ENCODE measurements at places on chromosomes 3 and 15. TPM values are rescaled to one million over a fixed set of nuclear protein-coding genes. Genes with fewer than 3 reads are reported as not detected.

DNA sequence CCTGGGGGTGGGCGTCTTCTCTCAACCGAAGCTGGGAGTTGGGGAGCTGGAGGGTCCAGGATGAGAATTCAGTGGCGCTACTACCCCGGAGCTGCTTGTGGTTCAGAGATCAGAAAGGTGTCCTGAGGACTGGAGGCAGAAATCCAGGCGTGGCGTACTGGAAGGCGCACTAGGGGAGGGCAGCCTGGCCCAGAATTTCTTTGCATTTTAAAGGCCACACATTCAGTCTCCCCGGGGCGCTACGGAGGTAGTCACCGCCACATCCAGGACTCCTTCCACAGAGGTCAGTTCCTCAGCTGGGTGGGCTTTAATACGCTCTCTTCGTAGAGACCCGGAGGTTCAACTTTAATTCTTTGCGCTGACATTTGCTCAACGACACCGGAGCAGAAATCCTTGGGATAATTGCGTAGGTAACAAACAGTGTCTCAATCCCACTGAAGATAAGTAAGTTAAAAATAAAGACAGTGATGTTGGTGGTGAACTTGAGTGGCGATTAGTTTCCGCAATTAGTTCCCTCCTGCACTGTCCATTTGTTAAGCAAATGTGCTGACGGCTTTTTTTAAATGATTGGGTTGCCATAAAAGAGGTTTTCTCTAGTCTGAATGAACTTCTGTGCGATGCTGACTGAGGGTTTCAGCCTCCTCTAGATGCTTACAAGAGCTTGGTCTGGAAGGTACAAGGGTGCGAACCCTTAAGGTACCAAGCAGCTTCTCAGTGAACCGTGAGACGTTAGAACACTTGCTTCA lies 535 bp downstream of the MCTP2 start:
- no peak for DNase-seq

DNA sequence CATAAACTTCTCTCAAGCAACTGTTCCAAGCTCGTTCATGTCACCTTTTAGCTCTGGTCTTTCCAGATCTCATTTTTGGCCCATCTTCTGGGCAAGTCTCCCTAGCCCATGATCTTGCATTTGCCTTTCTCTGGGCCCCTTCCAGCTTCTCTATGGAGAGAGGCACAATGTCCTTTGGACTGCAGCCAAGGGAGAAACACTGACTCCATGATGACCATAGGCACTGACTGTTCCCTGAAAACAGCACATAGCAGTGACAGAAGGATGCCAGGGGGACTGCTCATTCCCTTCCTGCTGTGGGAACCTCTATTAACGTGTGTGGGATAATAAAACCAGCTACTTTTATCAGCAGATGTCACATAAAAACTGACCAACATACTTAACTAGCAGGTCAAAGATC lies 60.3 kb downstream of the STRIT1 start:
- peak; percentile 81 for DNase-seq

- DNase-seq = no peak
Observed at GRCh38 chr3:176167272-176167671, 1030.0 kb downstream of the TBL1XR1 start.

GRCh38 chr15:40323953-40324937 lies 753 bp downstream of the INAFM2 start:
- no peak for DNase-seq

- peak; percentile 78 for DNase-seq
Observed at GRCh38 chr15:74541494-74542165, 610 bp downstream of the ARID3B start.

DNA sequence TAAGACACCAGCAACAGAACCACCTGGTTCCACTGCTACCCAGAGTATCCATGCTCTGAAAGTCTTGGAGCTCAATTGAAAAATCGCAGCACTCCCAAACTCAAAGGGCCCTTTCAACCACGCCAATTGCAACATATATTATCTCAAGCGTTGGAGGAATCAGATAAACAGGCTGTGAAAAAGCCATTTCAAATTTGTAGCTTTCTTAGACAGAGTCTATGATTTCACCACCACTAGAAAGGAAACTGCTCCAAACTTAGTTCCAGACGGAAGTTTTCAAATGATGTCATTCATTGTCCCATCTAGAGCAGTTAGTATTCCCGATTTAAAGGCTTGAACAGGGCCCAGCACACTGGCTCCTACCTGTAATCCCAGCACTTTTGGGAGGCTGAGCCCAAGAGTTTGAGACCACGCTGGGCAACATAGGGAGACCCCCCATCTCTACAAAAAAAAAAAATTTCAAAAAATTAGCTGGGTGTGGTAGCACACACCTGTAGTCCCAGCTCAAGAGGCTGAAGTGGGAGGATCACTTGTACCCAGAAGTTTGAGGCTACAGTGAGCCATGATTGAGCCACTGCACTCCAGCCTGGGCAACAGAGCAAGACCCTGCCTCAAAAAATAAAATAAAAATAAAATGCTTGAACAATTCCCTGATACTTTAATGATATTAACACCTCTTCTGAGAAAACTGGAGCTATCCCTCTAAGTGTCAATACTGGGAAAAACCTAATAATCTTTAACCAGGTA lies 16.8 kb downstream of the TNIK start:
- peak; percentile 42 for DNase-seq

GRCh38 chr3:177590826-177591225 lies 393.5 kb upstream of the TBL1XR1 start:
- DNase-seq = no peak

DNA sequence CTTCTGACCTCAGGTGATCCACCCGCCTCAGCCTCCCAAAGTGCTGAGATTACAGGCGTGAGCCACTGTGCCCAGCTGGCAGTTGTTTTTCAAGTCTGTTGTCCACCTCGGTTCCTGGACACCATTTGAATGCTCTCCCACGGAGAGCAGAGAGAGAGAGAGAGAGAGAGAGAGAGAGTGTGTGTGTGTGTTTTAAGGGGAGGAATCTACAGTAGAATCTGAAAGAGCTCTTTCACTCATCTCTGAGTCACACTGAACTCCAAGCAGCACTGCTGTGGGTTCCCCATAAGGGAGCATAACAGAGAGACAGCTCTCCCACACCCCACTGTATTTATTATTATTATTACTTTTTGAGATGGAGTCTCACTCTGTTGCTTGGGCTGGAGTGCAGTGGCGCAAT lies 156.6 kb downstream of the RPLP1 start:
- DNase-seq = peak; percentile 42

The RAD18 gene
- total RNA-seq = 22.2 TPM

The AGTR1 gene
- 3.3 TPM for total RNA-seq

The GPR176 gene
- 194 TPM for total RNA-seq

The SAXO2 gene
- total RNA-seq = not detected

The SPG11 gene
- total RNA-seq = 32.6 TPM

The ISLR gene
- under 0.01 TPM for total RNA-seq

The GOLGA8T gene
- not detected for total RNA-seq

The TAGLN3 gene
- total RNA-seq = 3.2 TPM

The LSAMP gene
- total RNA-seq = 8.1 TPM

Data from IMR-90 (cell line).